PC-9 (cell line): ENCODE measurements at places on chromosomes 3 and 15.

GRCh38 chr15:44034933-44035624, 160.0 kb downstream of the FRMD5 start:
- DNase-seq: no peak

GRCh38 chr3:29822071-29822470, 541.2 kb downstream of the RBMS3 start:
- DNase-seq: no peak

- DNase-seq: no peak
Measured at GRCh38 chr3:45715945-45716344, 26.7 kb downstream of the SACM1L start.

DNA sequence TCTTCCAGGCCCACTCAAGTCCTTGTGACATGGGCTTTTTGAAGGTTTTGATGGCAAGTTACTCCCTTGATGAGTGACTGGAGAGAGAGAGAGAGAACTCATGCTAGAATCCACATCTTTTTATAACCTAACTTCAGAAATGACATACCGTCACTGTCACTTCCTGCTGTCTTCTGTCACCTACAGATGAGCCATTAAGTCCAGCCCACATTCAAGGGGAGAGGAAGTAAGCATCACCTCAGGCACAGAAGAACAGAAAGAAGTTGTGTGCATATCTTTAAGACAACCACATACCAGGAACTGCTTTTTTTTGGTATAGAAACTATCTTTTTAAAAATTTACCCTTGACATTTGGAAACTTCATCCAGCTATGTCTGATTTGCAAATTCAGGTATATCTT, 16.6 kb upstream of the TXNRD3 start:
- no peak for DNase-seq

DNA sequence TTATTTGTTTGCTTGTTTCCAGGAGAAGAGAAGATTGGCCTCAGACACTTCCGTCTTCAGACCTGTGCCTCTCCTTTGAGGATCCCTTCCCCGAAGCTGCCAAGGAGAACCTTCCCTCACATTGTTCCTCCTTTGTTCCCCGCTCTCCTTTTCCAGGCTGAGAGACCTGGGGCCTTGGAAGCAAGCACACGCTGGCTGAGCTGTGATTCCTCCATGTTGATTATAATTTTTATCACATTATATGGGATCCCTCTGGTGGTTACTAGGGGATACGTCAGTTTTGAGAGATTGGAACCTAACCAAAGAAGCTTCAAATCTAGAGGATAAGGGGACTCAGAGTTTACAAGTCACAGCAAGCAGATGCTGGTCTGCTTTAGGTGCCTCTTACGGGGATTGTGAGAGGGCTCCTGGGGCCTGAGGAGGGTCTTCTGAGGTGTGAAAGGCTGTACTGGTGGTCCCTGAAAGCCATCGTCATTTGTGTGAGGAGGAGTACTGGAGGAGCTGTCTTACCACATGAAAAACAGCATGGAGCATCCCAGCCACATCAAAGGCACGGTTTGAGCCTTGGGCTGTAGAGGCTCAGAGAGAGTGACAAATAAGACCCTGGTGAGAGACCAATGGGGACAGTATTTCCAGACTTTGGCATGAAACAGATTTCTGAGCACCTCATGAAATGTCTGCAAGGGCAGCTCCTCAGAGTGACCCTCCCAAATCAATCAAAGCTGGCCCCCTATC, 760.1 kb upstream of the CFAP20DC start:
- DNase-seq: no peak

DNA sequence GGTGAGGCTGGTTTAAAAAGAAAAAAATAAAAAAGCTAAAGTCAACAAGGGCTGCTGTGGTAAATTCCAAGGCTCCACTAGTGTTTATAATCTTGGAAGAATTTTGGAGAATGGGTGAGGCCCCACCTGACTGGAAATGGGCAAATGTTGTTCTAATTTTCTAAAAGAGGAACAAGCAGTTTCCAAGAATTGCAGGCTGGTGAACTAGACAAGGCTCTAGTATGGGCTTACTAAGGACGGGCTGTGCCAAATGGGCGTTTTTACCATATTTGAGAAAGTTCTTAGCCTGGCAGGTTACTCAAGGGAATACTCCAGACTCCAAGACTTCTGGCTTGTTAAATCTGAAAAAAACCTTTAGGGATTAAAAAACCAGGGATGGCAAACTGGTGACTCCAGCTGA, 67.0 kb upstream of the ABHD2 start:
- no peak for DNase-seq

GRCh38 chr3:115624029-115624741, 875 bp downstream of the GAP43 start:
- no peak for DNase-seq

DNA sequence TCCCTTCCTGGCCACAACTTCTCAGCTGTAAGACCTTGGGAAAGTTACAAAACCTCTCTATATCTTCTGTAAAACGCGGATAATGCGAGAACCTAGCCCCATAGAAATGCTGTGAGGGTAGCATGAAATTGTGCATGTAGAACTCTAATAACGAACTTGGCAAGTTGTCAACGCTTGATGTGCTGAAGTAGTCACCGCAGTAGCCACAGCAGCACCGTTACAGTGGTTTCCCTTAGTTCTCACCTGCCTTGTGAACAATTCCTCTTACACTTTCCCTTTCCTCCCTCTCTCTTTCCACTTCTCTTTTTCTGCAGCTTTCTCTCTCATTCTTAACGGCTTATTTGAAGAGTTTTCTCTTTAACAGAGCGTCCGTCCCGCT, 447 bp upstream of the SHQ1 start:
- no peak for DNase-seq

GRCh38 chr3:139358841-139359562, 15.2 kb downstream of the MRPS22 start:
- DNase-seq: no peak

GRCh38 chr3:23600167-23600871, 205.4 kb upstream of the UBE2E1 start:
- peak; percentile 69 for DNase-seq
